ENCODE measurements at places on chromosomes 1 and 21.

DNA sequence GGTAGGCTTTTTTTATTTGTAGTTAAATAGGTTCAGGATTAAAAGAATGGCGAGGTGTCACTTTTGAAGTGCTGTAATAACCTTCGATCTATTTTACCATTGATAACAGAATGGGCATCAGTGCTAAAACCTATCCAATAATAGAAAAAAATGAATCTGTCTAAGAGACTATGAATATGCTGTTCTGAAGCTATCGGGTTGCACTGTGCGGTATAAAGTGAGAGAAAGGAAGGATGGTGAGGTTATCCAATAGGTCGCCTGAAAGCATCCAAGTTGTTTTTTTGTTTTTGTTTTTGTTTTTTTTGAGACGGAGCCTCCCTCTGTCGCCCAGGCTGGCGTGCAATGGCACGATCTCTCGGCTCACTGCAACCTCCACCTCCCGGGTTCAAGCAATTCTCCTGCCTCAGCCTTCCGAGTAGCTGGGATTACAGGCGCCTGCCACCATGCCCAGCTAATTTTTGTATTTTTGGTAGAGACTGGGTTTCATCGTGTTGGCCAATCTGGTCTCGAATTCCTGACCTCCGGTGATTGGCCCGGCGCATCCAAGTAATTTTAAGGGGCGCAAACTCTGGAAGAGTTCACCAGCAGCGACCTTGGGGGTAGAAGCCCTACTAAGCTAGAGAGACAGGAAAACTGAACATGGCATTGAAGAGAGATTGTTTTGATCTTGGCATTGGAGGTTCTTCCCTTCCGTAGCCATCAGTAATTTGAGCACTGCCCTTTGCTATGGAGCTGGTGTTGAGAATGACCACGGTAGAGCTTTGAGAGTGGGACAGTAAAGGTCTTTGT lies 8.7 kb upstream of the MDM4 start:
- DNase-seq: peak; percentile 52

GRCh38 chr1:110253213-110253612 lies 43.1 kb downstream of the KCNC4 start:
- no peak for DNase-seq

DNA sequence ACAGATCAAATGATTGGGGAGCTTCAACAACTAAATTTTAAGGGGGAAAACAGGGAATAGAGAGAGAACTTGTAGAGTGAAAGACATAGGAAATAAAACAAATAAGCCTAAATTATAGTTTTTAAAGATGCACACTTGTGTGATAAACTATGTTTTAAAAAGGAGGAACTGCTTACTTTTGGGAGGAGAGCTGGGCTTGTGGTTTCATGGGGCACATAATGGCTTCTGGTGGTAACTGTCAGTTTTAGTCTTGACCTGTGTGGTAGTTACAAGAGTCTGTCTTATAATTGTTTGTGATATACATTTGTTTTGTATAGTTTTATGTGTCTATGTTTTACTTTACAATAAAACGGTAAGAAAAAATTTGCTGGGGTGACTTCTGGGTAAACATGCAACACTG lies 165.3 kb downstream of the COL24A1 start:
- DNase-seq: no peak

GRCh38 chr1:7456722-7457082 lies 314.4 kb upstream of the VAMP3 start:
- no peak for DNase-seq

- peak; percentile 30 for DNase-seq
Observed at GRCh38 chr1:222784916-222785315, 29.9 kb upstream of the DISP1 start.

GRCh38 chr1:36248250-36248894 lies 24.1 kb downstream of the THRAP3 start:
- no peak for DNase-seq

DNA sequence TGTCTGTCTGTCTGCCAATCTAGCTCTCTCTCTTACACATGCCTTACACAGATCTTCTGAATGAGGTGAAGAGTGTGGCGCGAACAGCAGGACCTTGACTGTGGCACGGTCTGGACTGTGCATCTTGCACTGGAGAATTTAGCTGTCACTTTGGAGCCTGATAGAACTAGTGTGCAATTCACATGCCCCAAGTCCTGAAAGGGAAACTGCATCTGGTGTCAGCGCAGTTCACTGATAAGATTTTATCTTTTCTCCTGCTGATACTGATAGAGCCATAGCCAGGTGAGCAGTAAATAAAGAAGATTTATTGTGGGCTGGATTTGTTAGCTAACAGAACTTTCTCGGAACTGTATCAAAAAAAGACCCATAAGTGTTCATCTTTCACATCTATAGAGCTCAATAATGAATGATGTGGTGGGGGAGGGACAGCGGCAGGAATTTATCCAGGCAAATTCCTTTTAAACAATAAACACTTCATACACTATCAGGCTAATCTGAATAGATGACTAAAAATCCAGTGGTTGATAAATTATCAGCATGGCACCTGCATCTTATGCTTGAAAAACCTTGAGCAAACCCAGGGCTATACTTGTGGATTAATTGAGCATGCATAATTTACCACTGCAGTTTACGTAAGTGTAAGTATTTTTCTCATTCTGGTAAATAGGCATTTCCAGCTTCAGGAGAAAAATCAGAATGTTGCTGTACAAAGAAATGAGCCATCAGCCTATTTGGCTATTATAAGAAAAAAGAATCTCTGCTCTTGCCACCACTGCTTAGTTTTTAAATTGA lies 104.1 kb downstream of the NTNG1 start:
- no peak for DNase-seq

GRCh38 chr21:24217151-24217550 lies 1390.1 kb downstream of the MRPL39 start:
- no peak for DNase-seq

GRCh38 chr21:43284700-43285099 lies 115.9 kb downstream of the CRYAA start:
- no peak for DNase-seq

GRCh38 chr1:25796811-25797458 lies 3.1 kb upstream of the SELENON start:
- peak; percentile 78 for DNase-seq

- DNase-seq: no peak
Observed at GRCh38 chr1:171683870-171684269, 31.4 kb upstream of the MYOC start.

DNA sequence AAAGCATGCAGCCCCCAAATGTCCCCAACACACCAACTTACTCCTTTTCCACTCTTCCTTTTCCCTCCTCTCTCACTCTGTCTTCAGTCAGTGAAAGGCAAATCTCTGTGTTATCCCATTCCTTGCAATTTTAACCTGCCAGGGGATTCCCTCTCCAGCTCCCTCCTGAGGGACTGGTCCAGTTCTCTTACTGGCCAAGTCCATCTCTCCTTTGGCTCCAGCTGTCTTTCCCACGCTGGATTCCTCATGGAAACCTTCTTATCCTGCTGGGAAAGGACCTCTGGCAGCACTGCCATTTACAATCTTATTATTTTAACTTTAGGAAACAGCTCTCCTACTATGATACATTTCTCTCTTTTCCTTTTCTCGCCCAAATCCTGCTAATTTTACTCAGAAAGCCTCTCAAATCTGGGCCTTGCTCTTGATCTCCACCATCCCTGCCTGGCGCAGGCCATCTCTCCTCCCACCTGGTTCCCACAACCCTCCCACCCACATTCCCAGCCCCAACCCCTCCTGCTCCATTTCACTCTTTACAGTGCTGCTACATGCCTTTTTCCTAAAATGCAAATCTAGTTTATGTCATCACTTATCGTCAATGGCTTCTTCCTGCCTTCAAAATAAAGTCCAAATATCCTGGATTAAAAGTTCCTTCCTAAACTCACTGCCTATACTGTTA lies 72.7 kb upstream of the CNN3 start:
- no peak for DNase-seq

DNA sequence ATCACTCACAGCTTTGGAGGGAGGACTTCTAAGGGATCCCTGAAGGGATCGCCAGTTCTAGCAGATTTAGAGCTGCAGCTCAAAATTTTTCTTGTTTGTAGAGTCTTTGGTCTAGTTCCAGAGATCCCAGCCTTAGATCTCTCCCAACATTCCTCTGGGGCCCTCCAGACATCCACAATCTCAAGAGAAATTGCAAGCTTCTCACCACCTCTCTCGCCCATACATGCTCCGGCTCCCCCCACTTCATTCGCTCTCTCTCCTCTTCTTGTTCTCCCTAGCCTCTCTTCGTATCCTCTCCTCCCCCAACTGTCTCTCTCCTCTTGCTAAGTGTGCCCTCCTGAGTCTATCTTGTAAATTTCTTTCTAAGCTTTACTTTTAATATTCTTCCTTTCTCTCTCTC lies 15.1 kb upstream of the TUT4 start:
- no peak for DNase-seq

DNA sequence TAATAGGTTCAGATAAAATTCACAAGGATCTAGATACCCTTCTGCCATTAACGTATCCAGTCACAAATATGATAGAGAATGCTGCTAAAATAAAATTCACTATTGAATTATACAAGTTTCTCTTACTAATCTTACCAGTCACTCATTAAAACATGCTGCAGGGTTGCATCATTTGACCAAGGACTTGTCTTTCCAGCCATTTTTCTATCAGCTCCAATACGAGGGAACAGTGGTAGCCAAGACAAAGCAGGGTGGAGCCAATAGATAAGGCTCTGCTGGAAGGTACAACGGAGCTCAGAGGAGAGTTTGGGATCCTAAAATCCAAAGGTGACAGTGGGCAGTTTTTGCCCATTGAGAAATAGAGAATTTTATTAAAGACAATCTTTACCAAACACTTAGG lies 4.0 kb downstream of the DONSON start:
- DNase-seq: no peak

DNA sequence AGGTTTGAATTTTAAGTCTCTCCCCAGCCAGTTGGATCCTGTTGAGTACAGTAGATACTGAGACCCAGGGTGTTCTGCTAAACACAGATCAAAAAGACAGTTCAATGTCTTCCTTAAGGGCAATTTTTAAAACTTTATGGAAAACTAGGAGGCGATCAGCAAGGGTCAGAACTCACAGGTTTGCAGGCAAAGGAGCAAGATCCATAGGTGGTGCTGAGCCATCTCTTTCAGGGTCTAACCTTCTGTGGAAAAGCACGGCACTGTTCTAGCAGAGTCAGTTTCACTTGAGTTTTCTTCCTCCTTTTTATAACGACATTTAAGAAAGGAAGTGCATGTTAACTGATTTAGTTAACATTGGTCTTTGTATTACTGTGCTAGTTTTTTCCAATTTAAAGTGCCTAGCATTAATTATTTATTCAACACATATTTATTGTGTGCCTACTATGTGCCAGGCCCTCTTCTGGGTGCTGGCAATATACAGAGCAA lies at the start of gene CD84:
TSS of gene CD84 (minus strand) at position 281 of the 486 bp plus-strand sequence. CDS start at position 222, 59 bp downstream.
- DNase-seq: no peak

DNA sequence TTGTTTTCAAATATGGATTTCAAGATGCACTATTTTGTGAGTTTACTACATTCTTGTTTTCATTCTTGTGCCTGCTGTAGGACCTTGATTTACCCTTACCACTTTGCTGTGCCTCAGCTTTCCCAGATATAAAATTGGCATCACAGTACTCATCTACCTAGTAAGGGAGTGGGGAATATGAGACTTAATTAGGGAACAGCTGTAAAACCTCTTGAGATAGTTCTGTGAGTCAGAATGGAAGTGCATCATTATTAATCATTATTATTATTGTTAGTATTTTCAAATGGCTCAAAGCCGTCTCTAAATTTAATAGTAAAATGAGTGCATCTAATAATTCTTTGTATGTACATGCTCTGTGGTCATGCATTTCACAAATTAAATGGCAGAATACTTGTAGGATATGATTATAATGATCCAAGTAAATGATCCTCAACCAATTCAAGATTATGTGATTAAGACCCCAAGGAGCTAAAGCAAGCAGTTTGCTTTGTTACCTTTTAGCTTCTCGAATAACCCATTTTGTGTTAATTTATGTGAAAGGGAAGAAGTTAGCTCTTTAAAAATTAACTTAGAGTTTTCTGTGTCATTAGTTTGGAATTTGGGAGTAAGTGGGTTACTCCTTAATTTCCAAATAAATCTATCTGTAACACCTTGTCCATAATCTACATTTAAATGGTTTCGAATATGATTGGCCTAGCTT lies 155.4 kb downstream of the NFIA start:
- DNase-seq: no peak

- no peak for DNase-seq
Observed at GRCh38 chr21:45957551-45957950, 24.0 kb upstream of the COL6A1 start.

DNA sequence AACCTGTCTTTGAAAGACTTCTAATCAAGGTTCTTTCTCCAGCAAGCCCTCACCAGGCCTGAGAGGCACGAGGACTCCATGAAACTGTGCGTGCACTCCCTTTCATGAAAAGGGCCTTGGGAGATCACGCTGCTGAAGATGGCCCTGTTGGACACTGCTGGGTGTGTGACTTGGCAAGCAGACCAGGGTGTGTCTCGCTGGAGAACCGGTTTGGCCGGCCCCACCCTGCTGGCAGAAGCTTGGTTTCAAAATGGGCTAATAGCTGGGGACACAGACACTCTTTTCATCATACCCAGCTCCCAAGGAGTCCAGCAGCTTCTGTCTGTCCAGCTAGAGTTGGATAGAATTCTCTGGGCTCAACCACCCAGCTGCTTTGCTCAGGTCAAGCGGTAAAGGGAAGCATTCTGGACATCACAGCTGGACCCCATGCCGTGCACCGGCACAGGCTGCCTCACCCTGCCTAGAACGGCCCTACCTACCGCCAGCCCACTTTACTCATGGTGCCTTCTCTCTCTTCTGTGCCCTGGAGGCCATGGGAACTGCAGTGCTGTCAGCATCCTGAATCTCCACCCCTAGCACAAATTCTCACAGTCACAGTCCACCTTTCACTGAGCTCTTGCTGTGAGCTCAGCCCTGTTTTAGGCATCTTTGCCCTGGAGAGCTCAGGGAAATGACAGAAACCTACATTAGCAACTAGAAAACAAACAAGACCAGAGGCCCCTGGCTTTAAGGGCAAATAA lies 24.6 kb downstream of the PKP1 start:
- no peak for DNase-seq

GRCh38 chr1:116580446-116581322 lies 9.9 kb upstream of the CD58 start:
- DNase-seq: no peak

DNA sequence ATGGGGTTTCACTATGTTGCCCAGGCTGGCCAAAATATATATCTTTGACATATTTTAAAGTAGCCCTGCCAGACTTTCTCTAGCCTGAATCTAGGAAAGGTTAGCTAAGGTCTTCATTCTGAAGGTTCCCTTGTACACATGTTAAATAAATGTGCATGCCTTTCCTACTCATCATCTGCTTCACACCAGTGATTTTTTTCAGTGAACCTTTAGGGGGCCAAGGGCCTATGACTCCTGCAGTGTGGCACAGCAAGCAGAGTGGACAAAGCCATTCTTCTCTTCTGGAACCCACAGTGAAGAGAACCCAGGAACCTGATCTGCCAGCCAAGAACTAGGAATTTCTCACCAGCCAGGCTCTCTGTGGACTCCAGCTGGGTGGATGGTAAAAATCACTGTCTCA lies 22.9 kb downstream of the CBR1 start:
- DNase-seq: no peak

DNA sequence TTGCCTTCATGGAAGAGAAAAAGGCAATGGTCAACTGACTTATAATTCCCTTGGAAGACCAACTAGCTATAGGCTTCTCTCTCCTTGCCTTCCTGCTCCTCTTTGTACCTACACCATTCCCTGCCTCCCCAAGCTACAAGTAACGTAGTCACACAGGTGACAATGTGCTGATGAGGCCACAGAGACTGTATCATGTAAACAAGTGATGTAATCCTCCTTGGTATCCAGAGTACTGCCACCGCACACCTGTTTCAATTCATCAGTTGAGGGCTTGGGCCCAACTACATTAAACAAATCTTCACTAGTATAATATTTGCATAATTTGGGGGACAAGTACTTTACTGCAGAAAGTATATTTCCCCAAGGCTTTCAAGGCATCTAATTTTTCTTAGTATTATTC lies 76.4 kb upstream of the SCYL3 start:
- no peak for DNase-seq

- no peak for DNase-seq
Observed at GRCh38 chr21:44694776-44695175, 2.2 kb upstream of the KRTAP10-12 start.
